ENCODE measurements at places on chromosomes 4 and X.

DNA sequence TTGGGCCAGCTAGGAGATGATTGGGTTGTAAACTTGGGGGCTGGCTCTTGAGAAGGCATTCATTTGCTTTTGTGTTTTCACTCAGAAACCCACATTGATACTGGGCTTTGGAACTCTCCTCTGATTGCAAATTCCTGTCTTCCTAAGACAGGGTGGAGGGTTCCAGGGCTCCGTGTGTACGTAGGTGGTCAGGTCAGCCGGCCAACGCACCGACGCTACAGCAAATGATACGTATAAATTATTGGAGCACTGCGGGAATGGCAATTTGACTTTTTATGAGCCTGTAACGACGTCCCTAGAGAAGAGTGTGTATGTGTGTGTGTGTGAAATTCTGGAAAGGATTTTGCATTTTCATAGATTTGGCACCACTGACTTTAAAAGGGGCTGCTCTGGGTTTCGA lies 236.9 kb downstream of the SHOX start:
- DNase-seq, result no peak

DNA sequence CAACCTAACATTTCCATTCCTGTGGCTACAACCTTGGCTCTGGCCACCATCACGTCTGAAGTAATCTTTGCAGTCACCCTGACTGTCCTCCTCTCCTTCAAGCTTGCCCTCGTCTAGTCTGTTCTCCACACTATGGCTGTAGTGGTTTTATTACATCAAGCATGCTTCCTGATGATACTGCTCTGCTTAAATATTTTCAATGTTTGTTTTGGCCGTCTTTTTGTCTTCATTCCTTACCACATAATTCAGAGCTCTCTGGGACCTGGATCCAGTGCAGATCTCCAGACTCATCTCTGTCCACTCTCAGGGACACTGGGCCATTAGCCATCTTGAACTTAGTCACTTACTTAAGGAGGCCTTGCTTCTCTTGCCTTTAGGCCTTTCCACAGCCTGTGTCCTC lies 27.7 kb upstream of the FREM3 start:
- no peak for DNase-seq

DNA sequence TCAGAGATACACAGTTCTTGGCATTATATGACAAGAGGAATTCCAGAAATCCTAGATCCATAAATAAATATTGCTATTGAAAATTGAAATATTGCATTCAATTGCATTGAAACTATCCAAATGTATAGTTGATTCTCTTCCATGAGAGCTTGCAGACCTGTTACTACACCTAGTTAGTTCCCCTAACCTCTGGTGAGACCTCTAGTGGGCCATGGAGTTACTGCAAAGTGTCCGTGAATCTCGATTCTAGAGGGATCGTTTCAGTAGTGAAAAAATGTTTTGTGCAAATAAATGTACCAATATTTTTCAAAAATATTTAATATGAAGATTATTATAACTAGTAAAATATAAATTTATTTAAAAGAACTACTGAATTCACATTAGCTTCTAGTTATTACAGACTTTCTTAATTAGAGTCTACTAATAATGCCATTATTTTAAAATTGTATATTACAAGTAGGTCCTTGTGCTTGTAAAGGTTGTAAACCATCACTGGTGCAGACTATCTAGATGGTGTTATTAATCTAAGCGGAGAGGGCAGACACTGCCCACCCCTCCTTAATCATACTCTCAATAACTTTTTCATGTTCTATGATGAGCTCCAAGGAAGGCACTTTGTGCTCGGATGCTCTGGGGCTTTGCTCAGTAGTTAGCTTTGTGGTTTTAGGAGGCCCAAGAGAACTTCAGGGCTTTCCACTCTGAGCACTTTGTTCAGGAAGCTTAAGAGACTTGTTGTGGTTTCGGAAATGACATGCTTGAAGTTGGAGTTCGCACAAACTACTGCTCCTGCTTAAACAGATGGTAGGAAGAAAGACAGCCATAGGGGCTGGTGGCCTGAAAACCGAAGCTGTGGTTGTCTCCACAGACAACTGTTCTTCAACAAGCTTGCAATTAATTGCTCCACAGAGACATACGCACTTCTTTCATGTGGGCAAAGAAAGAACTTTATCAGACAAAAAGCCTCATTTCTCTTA lies 42.8 kb downstream of the IL21 start:
- DNase-seq, result no peak

- no peak for DNase-seq
Measured at GRCh38 chr4:37661772-37662171, 24.4 kb downstream of the RELL1 start.

- no peak for DNase-seq
Measured at GRCh38 chr4:168021666-168022065, 70.7 kb upstream of the ANXA10 start.

DNA sequence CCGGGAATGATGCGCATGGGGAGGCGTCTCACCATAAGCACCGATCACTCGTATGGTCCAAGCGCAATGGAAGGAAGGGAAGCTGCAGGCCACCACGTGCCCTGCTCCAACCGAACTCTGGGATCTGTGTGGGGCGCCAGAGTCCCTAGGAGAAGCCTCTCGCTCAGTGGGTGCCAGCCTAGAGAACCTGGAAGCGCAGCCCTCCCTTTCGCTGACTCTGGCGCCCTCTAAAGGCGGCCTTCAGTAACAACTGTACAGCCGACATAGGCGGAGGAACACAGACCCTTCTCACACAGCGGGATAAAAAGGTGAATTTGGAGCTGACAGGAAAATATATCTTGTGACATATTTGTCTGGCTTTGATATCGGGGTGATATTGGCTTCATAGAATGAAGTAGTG lies 76.0 kb downstream of the INTS6L start:
- no peak for DNase-seq

GRCh38 chr4:162401021-162401420 lies 237.2 kb upstream of the FSTL5 start:
- no peak for DNase-seq

DNA sequence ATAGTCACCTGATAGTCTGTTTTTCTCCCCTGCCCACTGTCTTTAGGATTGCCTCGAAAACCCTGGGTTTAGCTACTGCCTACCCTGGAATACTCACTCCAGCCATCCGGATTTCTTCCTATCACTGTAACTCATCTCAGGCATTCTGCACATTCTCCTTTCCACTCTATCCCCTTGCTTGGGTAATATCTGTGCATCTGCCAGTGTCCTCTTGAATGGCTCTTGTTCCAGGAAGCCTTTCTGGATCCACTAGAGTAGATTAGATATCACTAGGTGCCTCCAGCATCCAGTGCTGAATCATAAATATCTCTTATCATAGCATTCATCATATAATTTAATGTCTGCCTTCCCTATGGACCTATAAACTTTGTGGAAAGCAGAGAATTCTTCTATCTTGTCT lies 17.1 kb upstream of the GALNT7 start:
- DNase-seq, result no peak

GRCh38 chr4:88957570-88957969 lies 99.4 kb downstream of the FAM13A start:
- no peak for DNase-seq

GRCh38 chr4:83779103-83780052 lies 243.5 kb downstream of the GPAT3 start:
- DNase-seq, result no peak

- DNase-seq, result no peak
Measured at GRCh38 chrX:11629593-11630211, 36.0 kb downstream of the ARHGAP6 start.

DNA sequence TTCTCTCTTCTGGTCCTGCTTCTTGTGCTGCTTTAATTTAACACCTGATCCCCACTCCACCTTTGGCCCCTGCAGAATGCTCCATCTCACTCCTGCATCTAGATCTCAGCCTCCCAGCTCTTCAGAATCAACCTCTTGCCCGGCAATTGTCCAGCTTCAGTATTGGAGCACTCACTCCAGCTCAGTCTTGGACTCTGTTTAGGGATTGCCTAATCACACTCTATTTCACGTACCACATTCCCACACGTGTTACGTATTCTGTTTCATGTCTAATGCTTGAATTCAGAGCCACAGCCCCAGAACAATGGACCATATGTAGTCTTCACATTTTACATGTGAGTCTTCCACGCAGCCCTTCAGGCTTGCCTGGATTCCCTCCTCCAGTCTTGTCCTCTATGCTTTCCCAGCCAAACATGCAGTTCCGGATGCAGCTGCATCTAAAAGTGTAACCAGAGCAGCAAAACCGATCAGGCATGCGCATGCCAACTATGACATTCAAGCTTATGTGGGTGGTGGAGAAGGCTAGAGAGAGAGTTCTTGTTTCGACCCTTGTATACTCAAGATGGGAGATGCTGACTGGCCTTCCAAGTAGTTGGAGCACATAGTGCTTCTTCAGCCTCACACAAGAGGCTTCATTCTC lies 105.2 kb upstream of the FAM9A start:
- no peak for DNase-seq

- DNase-seq, result no peak
Measured at GRCh38 chr4:4424499-4425115, 37.7 kb downstream of the NSG1 start.

- DNase-seq, result no peak
Measured at GRCh38 chr4:1012034-1012739, 761 bp downstream of the FGFRL1 start.

GRCh38 chr4:3864742-3865721 lies 98.8 kb downstream of the ADRA2C start:
- no peak for DNase-seq

- no peak for DNase-seq
Measured at GRCh38 chr4:18957716-18958115, 936.2 kb upstream of the LCORL start.

DNA sequence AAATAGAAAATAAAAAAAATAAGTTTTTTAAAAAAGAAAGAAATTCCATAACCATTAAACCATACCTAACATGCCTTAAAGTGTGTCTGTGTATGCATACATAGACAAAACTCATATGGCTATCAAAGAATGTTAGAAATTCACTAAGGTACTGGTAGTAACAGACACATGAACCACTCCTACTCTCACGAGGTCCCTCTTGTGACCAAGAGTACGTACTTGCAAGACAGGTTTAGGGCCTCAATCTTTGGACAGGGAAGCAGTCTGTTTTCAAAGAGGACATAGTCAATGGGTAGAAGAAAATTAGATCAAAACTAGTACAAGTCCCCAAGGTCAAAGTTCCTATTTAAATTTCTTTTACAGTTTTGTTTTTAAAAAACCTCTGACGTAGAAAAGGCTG lies 117.3 kb downstream of the CHM start:
- no peak for DNase-seq

- DNase-seq, result no peak
Measured at GRCh38 chrX:45621376-45622041, 420.8 kb upstream of the DIPK2B start.

GRCh38 chrX:47360423-47361179 lies 9.8 kb upstream of the ZNF157 start:
- DNase-seq, result no peak

DNA sequence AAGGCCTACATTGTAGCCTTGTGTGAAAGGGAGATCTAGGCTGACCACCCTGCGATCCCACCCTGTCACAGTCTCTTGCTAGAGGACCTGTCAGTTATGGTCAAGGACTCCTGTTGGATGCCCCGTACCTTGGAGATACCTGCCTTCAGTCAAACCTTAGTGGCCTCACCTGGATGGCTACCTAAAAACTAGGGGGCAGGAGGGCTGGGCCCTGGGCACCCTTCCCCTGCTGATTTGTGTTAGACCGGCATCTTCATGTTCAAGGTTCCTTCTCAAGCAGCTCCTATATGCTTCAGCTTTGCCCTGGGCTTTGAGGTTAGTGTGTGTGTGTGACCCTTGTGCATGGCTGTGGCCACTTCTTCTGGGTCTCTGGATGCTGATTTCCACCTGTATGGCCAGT lies 35.3 kb downstream of the CCKAR start:
- DNase-seq, result no peak

- DNase-seq, result no peak
Measured at GRCh38 chr4:113730467-113731216, 30.9 kb downstream of the CAMK2D start.

DNA sequence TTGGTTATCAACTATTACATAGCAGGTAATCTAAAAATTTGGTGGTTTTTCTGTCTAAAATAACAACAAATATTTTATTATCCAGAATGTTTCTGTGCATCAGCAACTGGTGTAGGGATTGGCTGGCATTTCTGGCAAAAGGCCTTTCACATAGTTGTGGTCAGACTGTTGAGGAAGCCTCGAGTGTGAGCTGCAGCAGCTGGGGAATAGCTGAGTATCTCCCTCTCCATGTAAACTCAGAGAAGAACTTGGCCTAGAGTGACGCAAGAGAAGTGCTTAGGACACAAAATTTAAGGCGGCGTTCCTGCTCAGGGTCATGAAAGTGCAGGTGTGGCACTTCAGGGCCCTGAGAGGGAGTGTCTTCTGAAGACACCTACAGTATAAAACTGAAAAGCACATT lies 558.9 kb downstream of the SPOCK3 start:
- DNase-seq, result no peak

DNA sequence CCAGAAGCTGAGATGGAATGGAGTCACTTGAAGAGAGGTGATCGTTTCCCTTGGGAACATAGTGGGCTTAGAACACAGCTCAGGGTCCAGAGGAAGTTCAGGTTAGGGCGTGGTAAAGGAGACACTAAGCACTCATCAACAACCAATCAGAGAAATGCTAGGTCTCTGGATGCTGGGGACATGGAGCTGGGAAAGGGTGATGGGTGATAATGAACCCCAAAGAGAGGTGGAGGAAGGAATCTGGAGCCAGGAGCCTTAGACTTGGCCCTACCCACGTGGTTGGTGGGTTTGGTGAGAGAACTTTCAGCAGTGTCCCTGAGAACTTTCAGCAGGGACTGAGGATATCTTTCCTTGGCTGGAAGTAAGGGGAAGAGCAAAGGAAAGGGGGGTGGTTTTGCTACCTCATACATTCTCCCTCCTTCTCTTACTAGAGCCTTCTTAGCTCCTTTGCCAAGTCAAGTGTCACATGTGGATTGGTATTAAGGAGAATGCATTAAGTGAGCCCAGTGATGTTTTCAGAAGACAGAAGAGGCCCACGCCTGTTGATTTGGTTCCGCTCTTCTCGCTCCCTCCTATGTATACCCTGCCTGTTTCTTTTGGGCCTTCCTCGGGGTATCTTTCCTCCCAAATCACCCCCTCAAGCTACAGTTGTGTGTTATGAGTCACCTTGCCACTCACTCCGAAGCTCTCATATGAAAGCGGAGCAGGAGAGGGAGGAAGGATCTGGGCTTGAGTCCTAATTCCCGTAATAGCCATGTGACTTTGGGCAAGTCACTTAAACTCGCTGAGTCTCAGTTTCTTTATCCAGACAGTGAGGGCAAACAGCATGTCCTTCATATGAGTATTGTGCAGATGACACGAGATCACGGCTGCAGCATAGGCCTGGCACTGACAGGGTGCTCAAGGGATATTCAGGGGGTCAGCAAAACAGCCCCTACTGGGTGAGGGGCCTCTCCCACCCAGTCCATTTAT lies 63.1 kb downstream of the TSC22D3 start:
- no peak for DNase-seq

DNA sequence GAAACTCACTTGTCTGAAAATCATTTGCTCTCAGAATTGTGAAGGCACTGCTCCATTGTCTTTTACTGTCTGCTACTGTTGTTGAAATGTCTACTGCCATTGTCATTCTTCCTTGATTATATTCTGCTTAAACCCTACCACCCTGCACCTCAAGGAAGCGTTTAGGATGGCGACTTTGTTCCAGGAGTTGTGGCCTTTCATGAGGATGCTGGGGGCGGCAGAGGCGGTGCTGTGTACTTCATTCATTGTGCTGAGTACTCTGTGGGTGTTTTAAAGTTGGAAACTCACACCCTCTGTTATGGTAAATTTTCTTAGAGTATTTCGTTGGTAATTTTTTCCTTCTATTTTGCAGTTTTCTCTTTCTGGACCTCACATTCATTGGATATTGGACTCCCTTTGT lies 258.9 kb downstream of the TENM3 start:
- DNase-seq, result no peak

GRCh38 chr4:55178226-55179005 lies 53.0 kb upstream of the KDR start:
- no peak for DNase-seq

- DNase-seq, result no peak
Measured at GRCh38 chrX:65671966-65672365, 4.5 kb downstream of the MSN start.

All from natural killer cell treated with Interleukin-12 subunit alpha and Interleukin-12 subunit beta and Interleukin-15 and Interleukin-18, amount 100 ng/mL, for 72 hours (primary cell).